ENCODE measurements at places on chromosomes 3 and 15.

DNA sequence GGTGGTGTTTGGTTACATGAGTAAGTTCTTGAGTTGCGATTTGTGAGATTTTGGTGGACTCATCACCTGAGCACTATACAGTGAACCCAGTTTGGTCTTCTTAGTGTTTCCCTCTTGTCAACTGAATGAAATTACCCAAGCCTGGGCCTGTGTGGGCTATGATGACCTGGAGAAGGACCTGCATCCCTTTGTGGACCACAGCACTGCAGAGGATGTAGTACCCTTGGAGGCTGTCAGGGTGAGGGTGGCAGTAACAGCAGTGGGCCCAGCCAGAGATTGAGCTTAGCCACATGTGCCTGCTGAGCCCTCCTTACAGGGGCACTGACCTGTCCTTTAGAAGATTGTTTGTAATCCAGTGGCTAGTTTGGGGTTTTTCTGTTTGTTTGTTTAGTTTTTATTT, 250.1 kb upstream of the TRIM42 start:
- DNase-seq = no peak

DNA sequence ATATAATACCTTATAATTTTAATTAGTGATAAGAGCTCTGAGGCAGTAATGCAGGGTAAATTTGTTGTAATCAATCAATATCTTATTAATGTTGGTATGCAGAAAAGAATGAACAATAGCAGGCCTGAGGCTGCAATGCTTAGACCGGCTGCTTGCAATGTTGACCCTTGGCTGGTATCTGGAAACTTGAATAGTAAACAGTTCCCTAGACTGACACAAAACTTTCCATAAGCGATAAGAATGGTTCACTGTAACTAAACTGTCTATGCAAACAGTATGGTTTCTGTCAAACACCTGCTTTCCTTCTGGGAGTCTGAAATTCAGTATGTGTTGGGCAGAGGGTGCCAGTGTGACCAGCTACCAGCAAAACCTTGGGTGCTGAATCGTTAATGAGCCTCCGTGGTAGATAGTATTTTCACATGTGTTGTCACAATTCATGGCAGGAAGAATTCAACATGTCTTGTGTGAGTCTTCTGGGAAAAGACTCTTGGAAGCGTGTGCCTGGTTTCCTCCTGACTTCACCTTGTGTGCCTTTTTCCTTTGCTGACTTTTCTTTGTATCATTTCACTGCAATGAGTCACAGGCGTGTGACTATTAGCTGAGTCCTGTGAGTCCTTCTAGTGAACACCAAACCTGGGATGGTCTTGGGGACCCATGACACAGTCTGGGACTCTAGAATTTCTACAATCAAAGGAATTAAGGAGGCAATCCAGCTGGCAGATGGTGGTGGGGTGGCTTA, 30.7 kb upstream of the CLRN1 start:
- peak; percentile 17 for DNase-seq

DNA sequence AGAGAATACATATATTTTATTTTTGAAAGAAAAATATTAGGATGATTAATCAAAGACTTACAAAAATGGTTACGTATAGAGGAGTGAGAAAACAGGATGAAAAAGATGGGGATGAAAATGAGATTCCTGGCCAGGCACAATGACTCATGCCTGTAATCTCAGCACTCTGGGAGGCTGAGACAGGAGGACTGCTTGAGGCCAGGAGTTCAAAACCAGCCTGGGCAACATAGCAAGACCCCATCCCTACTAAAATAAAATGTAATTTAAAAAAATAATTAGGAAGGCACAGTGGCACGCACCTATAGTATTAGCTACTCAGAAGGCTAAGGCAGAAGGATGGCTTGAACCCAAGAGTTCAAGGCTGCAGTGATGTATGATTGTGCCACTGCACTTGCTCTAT, 11.9 kb downstream of the MYO9A start:
- no peak for DNase-seq

GRCh38 chr15:36961956-36962355, 138.4 kb downstream of the MEIS2 start:
- peak; percentile 25 for DNase-seq

GRCh38 chr15:36362509-36362915, 216.9 kb upstream of the CDIN1 start:
- DNase-seq = peak; percentile 39

- no peak for DNase-seq
Measured at GRCh38 chr3:153247331-153248330, 85.6 kb downstream of the RAP2B start.

GRCh38 chr15:85785887-85786780, 8.6 kb downstream of the KLHL25 start:
- peak; percentile 35 for DNase-seq

DNA sequence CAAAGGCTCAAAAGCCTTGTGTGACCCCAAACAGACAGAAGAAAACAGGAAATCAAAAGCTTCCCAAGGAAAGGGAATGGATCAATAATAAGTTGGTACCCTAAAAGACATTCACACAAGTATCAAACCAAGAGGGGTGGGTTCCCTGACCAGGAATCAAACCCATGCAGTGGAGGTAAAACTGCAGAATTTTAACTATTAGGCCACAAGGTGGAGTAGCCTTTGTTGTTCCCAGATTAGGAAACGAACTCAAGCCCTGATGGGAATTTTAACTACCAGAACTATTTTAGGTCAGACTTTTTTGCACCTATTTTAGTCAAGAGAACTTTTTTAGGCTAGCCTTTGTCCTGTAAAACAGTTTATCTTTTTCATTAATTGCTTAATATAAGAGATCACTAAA, 31.4 kb downstream of the SETMAR start:
- DNase-seq = no peak

- DNase-seq = no peak
Measured at GRCh38 chr15:70486012-70486411, 277.3 kb downstream of the UACA start.

DNA sequence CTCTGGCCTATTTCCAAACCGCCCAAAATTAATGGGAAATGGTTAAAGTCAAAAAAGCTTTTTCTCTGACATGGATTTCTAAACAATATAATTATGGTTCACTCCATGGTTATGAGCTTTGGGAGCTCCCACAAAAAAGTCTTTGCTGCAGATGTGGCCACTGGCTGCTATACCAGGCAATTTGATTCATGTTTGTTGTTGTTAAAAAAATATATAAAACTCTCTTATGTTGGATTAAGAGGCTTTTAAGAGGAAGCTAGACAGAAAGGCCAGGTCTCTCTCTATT, 258.6 kb downstream of the TIGIT start:
- DNase-seq = peak; percentile 42

DNA sequence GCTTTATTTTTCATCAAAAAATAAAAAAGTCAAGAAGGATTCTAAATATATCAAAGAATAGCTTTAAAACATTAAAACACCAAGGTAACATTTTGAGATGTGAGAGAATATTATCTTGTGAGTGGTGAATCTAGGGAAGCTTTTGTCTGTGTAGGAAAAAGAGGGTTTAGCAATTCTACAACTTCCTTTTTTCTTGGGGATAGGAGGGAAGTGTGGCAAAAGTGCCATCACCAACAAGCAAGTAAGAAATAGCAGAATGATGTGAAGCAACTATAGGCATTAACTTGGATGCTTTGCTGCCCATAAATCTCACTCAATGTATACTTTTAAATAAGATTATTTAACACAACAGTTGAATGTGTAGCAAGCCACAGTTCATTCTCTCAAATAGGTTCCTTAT, 57.8 kb upstream of the SUCLG2 start:
- DNase-seq = no peak

- no peak for DNase-seq
Measured at GRCh38 chr3:133230195-133230594, 169.7 kb upstream of the BFSP2 start.

DNA sequence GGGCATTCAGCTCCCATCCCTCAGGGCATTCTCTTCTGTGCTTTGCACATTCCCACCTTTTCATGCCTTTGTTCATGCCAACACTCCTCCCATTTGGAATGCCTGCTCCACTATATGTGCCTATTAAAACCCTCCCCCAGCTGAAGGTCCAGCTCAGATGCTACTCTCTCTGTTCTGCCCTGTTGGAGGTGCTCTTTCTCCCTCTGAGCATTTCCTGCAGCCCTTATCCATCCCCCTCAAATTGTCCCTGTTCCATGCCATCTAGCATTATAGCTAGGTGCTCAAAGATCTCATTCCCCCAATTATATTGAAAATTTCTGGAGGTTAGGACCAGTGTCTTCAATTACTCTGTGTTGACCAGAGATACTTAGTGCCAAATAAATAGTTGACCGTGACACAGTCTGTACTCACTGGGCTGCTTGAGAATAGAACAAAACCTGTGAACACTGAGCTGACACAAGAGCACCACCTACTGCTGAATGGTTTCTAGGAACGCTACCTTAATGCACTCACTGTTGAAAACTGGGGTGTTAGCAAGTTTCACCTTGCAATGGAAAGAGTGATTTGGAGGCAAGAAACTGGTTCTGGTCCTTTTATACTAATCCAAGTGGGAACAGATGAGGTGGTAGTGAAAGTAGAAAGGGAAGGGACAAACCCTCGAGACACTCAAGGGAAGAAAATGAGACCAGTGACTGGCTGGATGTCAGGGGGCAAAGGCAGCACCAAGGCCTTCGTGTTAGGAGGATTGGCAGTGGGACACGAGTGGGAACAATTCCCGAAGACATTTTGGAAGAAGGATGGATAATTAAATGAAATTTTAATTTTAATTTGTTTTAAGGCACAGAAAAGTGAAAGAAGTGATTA, 289.8 kb upstream of the ROPN1 start:
- DNase-seq = peak; percentile 64

DNA sequence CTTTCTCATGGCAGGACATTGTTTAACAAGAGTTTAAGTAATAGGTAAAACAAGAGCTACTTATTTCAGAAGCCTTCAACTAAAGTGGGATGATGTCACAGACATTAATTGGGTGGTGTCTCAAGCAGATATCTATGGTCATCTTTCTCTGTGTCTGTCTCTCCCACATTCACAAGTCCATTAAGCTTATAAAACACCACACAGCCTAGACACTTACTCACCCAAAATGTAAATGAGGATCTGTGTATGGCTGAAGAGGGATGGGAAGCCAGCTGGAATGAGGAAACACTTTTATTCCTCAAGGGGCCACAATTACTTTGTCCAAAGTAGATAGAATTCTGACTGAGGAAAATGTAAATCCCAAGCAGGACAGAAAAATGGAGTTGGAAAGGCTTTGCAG, 183.8 kb downstream of the THRB start:
- DNase-seq = no peak

GRCh38 chr3:169907476-169907875, 3.9 kb upstream of the SAMD7 start:
- DNase-seq = no peak

DNA sequence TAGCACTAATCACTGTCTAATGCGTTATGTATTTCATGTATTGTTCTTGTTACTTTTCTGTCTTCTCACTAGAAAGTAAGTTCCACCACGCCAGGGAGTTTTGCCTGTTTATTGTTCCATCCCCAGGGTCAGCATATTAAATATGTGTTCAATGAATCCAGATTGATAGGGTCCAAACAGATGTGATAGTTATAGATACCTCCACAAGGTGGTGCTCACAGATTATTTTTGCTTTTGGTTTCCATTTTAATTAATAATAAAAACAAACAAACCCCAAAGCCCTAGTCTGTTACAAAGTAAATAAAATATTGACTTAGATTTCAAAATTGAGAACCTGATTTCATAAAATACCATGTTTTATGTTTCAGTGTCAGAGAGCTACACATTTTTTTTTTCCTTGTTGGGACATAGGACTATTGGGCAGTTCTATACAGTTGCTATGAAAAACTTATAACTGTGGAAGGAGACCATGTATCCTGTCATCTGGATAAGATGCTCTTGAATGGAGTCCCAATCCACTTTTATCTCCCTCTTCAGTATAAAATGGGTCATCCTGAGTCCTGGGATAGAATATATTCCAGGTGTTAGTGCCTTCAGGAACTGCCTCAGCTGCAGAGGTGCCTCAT, 12.4 kb downstream of the OTOL1 start:
- peak; percentile 0 for DNase-seq

- peak; percentile 6 for DNase-seq
Measured at GRCh38 chr3:377158-377561, 180.6 kb downstream of the CHL1 start.

DNA sequence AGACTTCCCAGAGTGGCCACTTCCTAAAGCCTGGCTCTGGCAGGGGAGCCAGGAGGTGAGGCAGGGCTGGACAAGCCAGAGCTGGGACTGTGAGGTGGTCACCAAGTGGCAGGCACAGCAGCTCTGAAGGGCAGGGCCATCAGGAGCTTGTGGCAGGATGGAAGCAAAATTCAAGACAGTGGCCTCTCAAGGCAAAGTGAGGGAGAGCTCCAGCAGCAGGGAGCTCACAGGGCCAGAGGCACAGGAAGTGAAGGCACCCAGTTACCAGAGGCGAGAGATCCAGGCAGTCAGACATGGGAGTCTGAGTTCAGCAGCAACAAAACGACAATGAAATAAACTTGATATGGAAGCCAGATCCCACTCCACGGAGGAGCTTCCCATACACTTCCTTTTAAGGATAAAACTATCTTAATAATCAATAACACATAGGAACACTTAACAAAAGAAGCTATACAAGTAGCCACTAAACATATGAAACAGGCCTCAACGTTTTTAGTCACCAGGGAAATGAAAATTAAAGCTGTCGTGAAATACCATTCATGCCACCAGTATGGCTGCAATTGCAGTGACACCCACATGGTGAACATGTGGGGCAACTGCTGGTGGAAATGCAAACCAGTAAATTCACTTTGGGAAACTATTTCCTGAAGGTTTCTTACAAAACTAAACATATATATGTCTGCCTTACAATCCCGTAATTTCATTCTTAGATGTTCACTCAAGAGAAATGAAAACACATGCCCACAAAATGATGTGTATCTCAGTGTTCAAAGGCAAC, 35.4 kb upstream of the TMEM158 start:
- DNase-seq = no peak

DNA sequence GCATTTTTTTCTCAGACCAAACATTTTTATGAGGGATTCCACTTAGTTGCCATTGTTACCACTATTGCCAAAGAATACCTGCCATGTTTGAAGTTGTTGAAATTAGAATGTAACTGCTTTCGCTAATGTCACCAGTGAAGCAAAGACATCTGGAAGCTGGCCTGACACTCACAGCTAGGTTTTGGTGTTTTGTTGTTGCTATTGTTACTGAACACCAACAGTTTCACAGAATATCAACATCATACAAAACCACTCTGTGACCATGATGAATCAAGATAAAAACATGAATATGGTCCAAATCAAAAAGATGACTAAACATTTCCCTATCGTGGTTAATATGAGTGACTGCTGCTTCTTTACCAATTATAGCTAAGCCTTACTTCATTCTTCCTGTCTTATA, 6.9 kb upstream of the CFAP20DC start:
- DNase-seq = peak; percentile 64

GRCh38 chr15:53716909-53717876, 42.3 kb downstream of the WDR72 start:
- DNase-seq = no peak

GRCh38 chr3:196378146-196378841, 40.1 kb upstream of the TM4SF19 start:
- DNase-seq = no peak

All from fibroblast of the aortic adventitia (primary cell).